CD4-positive, alpha-beta T cell treated with Interleukin-6 for 4 hours (primary cell): ENCODE measurements at places on chromosomes 1 and 21.

- DNase-seq = peak; percentile 29
Observed at GRCh38 chr1:1782399-1783221, 4.3 kb upstream of the NADK start.

DNA sequence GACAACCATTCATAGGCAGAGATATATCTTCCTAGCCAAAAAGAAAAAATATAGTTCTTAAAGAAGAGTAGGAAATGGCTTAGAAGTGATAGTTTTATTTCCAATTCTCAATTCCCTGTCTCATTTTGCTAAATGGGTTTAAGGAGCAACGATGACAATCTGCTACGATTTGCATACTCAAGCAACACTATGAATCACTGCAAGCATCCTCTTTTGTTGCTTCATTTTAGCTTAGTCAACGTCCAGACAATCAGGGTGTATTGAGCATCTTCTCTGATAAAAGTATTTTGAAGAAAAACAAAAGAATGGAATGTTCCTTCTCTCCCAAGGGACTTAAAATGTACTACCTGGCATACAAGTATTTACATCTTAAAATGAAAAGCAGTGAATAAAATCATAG is 80.6 kb downstream of the RGS7 start:
- DNase-seq = no peak

- no peak for DNase-seq
Observed at GRCh38 chr1:180849031-180849775, 63.5 kb upstream of the KIAA1614 start.

DNA sequence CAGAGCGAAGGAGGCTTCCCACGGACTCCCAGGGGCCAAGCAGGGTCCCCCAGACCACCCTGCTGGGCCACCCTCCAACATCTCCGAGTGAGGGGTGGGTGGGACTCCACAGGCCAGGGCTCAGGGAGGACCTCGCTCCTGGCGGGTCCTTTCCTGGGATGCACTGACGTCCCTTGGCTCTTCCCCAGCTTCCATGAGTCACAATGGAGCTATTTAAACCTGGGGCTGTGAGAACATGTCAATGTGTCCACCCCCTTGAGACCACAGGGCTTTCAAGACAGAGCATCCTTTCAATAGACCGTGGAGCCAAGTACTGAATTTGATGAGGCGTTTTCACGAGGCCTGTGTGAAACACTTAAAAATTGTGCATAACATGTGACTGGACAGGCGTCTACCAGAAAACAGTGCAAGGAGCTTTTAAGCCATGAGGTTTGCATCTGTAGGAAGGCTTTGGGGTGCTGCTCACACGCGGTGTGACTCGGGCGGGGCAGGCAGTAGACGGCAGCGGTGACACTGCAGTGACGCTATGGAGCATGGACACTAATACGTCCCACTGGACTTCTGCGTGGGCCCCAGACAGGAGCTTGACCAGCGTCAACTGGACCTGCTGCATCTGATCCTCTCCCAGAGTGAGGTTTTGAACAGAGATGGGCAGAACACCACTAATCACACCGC is 24.1 kb upstream of the NPHP4 start:
- DNase-seq = no peak

DNA sequence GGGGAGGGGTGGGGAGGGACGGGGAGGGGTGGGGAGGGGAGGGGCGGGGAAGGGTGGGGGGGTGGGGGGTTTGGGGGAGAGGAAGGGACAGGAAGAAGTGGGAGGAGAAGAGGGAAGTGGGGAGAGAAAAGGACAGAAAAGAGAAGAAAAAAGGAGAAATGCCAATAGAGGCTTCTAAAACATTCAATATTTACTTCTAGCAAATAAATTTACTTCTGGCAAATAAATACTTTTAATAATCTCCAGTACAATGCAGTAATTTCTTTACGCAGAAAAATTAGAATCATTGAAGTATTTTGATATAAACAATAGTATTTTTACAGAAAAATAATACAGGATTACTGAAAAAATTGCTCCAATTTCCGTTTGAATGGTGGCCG is 9.4 kb upstream of the GPR161 start:
- DNase-seq = no peak

- DNase-seq = no peak
Observed at GRCh38 chr1:210440081-210440480, 111.4 kb downstream of the HHAT start.

- DNase-seq = no peak
Observed at GRCh38 chr1:232635778-232636356, 5.9 kb upstream of the SIPA1L2 start.

GRCh38 chr1:53685272-53686051 is 53.5 kb downstream of the GLIS1 start:
- no peak for DNase-seq

GRCh38 chr1:163191301-163191700 is 11.4 kb downstream of the RGS5 start:
- DNase-seq = no peak

- DNase-seq = no peak
Observed at GRCh38 chr1:206041640-206042039, 11.3 kb upstream of the RHEX start.

DNA sequence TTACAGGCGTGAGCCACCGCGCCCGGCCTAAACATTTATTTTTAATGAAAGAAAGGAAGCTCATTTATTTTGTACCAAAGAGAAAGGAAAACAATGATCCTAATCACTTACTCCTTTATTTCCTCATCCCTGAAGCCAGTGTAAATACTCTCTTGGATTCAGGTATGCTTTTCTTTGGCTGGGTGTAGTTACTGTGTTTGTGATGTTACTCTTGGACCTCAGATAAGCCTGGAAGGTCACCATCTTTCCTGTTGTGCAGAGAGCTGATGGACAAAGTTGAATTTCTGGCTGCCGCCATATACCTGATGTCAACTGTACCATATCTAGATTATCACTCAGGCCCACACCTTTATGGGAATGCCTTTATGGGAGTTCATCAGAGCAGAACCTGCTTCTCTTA is 35.4 kb upstream of the FOXE3 start:
- no peak for DNase-seq

- no peak for DNase-seq
Observed at GRCh38 chr1:24693827-24694379, 50.8 kb downstream of the SRRM1 start.

- no peak for DNase-seq
Observed at GRCh38 chr1:119323216-119323982, 45.2 kb upstream of the HAO2 start.

DNA sequence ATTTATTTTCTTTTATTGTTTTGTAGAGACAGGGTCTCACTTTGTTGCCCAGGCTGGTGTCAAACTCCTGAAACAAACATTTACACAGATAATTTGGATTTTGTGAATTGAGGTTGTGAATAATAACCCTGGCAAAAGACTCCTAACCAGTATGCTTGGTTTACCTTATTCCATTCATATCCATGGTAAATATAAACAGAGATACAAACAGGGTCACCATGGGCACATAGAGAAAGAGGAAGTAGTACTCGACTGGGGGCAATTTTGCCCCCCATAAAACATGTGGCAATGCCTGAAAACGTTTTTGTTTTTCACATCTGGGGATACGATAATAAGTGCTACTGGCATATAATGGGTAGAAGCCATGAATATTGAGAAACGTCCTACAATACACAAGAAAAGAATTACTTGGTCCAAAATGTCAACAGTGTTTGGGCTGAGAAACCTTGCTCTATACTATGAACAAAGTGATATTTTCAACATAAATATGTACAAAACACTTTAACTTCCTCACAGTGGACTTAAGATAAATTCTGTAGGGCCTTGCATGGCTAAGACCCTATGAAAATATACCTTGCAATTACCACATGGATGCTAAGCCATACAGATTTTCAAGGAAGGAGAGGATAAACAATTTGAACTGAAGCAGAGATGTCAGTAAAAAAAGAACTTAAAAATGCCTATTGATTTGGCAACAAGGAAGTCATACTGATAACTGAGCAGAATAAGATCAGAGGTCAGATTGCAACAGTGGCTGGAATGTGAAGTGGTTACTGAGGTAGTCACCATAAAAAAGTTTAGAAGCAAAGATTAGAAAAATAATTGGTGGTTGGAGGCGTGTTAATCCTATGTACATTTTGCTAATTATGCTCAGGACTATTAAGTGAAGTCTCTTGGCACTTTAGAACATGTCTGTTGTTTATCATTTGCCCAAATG is 27.4 kb upstream of the ASPM start:
- no peak for DNase-seq

DNA sequence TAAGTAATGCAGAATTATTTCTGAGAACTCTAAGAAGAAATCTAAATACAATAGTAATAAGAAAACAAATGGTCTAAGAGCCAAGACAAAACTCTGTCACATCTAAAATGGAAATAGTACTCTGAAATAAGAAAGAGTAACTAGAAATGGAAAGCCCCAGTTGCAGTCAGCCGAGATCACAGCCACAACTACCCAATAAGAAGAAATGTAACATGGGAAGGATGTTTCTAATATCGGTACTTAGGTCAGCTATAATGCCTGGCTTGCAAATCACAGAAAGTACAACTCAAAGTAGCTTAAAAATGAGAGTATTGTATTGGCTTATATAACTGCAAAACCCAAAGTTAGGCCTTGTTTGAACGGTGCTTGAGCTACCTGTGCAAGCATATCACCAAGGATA is 58.6 kb upstream of the USP25 start:
- no peak for DNase-seq

GRCh38 chr21:14557413-14557812 is 11.3 kb upstream of the SAMSN1 start:
- DNase-seq = no peak

DNA sequence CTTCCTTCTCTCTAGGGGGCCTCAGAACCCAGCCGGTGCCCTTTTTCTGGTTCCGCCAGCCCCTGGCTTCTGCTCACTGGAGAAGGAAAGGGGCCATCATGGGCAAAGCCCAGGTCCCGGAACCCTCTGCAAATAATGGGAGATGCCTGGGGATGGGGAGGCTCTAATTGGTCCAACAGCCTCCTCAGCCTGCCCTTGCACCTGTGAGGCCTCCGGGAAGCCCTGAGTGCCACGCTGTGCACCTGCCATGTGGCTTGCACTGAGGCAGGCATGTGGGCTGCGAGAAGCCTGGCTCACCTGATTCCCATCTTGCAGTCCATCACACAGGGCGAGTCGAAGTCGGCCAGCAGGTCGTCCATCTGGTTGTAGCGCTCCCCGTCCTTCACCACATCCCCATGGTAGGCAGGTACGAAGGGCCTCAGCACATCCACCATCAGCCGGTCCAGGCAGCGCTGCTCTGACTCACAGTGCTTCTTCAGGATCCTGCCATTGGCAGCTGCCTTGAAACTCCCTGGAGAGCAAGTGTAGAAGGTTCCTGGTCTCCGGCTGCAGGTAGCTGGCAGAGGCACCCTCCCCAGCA is 92.1 kb downstream of the ITPKB start:
- DNase-seq = no peak

- no peak for DNase-seq
Observed at GRCh38 chr1:39988618-39989343, 33.8 kb downstream of the MFSD2A start.

- no peak for DNase-seq
Observed at GRCh38 chr1:6093071-6093470, 47.4 kb downstream of the KCNAB2 start.

- no peak for DNase-seq
Observed at GRCh38 chr1:47575855-47576757, 138.3 kb downstream of the FOXD2 start.

GRCh38 chr1:3234956-3235355 is 166.0 kb downstream of the PRDM16 start:
- no peak for DNase-seq

DNA sequence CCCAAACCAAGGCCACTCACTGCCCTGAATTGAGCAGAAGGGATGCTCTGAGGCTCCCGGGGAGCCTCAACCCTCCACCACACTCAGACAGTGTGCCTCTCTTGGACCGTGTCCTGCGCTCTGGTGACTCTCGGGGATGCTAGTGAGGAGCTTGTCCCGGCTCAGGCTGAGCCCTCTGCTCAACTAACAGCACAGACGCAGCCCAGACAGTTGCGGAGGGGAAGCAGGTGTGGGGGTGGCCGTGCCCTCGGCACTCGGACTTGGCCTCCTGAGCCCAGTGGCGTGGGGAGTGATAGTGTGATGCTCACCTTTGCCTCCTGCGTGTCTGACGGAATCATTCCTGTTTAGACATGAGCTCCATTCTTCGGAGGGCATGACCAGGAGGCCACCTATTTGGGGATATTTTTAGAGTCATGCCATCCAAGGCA is 15.4 kb upstream of the SLC19A1 start:
- DNase-seq = no peak

DNA sequence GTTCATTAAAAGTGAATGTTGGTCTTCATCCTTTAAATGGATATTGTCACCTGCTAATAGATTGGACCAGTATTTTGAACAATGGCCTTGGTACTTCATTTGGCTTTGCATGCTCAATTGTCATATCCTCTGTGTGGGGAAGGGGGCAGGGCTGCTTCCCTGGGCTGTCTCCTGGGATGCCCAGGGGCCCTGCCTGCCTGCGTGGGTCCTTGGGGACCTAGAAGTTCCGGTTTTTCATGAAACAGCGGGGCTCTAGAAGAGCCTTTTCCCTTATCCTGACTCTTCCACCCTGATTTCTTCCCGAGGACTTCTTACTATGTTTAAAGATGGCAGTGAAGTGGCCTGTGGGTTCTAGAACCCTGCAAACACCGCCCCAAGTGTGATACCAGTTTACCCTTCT is 97.5 kb downstream of the DISC1 start:
- no peak for DNase-seq

- DNase-seq = no peak
Observed at GRCh38 chr1:66711420-66711819, 40.8 kb upstream of the DYNLT5 start.

GRCh38 chr1:84991097-84991920 is 5.6 kb downstream of the MCOLN2 start:
- DNase-seq = no peak

- DNase-seq = no peak
Observed at GRCh38 chr21:36403713-36404112, 18.5 kb downstream of the CHAF1B start.

- DNase-seq = no peak
Observed at GRCh38 chr1:244207935-244208244, 156.8 kb downstream of the ZBTB18 start.

GRCh38 chr1:40567825-40568224 is 36.4 kb downstream of the ZNF684 start:
- no peak for DNase-seq

DNA sequence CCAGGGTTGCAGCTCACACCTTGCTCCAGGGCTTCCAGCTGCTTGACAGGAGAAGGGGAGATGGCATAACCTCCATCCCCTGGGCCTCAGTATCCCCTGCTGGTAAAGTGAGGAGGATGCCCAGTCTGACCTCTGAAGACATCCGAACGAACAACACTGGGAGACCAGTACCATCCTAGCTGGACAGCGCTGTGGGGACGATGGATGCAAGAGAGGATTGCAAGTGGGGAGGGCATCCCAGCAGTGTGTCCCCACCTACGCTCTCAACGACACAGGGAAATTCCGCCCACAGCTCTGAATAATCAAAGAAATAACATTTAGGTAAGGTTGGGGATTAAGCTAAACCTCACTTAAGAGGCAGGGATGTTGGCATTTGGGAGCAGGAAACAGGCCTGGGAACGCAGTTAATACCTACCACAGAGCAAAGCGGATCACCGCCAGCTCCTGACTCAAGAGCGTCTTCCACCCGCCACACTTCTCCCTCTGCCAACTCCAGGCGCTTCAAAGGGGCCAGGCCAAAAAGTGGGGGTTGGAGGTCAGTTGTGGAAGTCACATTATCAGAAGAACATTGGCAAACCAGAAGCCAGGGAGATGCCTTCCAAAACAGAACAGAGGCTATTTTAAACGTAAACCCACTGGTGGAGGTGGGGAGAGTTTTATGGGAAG is 47.6 kb downstream of the SSBP3 start:
- DNase-seq = no peak

GRCh38 chr1:83761167-83762038 is 237.5 kb downstream of the TTLL7 start:
- no peak for DNase-seq
